ENCODE measurements at places on chromosomes 7 and 10. TPM values are rescaled to one million over a fixed set of nuclear protein-coding genes. Genes with fewer than 3 reads are reported as not detected.

DNA sequence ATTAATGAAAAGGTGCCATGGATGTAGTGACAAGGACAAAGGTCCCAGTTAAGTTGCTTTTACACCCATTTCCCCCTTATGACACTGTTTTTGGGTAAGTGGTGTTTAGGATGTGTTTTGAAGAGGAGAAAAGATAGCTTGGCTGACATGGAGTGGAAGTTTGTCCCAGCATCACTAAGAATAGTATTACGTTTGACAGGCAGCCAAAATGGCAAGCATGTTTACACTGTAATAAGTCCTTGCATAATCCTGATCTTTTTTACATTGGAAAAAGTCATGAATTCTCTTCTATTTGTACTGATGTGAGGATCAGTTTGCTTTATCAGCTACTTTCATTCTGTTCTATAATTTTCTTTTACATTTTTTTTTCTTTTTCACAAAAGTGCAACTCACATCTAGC, 137.8 kb downstream of the CHRM2 start:
- DNase-seq, result no peak

The JMJD1C gene
- 44.5 TPM for total RNA-seq

The ELFN1 gene
- 7.4 TPM for total RNA-seq

DNA sequence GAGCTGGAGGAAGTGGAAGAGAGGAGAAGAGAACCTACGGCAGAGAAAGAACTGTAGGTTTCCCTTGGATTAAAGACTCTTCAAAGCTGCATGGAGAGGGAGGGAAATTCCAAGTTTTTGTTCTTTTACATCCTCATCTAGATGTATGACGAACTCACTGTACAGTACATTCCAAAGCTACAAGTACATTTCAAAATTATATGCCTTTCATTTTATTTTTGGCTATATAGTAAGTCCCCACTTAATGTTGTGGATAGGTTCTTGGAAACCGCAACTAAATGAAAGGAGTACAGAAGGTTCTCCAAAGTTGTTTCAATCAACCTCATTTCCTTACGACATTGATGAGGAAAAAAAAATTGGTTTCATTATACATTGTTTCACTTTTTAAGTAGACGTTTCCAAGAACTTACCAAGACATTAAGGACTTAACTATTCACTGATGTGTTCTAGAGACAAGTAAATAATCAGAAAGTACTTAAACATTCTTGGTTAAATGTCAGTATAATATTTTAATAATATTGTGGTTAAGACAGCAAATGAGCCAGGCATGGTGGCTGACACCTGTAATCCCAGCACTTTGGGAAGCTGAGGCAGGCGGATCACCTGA, 16.1 kb upstream of the JMJD1C start:
- DNase-seq, result no peak

DNA sequence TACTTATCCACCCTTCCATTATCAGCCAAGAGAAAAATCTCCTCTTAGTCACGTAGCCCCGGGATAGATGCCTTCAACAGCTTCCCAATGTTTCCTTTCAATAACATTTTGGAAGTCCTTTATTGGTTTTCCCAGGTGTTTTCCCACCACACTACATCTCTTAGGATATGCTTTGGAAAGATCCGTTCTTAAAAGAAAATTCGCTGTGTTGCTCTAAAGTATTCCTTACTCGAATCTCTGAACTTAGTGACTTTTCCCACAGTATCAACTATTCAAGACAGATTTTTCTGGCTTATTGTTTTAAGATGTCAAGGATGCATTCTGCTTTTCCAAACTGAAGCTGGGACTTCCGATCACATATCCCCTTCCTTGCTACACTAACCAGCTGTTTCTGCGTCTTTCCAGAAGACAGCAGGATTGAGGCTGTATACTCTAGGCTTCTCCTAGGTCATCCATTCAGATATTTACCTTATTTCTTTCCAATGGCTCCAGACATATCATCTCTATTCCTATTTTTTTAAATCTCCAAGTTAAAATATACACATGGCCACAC, 36.5 kb upstream of the SVIL start:
- DNase-seq, result no peak

The DPP6 gene
- total RNA-seq, result not detected

DNA sequence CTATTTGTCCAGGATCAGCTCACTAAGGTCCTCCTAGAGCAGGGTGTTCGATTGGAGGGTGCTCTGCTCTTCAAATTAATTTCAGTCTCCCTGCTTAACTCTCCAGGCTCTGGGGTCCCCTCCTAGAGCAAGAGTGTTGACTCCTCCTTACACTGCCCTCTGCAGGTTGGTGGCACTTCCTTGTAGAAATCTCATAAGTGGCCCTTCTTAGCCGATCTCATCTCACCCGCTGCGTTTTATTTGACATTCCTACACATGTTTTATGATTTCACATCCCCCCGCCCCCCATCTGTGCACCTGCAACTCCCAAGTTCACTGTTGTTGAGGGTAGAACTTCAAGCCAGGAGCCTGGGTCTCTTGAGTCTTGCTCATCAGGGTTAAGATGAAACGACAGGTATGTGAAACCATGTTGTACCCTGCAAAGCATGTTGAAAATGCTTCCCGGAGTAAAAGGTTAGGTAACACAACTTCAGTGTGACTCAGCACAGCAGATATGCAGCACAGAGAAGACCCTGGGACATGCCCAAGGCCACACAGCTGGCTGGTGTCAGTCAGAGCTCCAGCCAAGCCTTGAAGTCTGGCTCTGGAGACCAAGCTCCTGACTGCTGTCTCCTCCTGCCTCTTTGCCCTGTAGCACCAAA, 171.2 kb downstream of the PRKAG2 start:
- peak; percentile 32 for DNase-seq

The XRCC2 gene
- 10.5 TPM for total RNA-seq

DNA sequence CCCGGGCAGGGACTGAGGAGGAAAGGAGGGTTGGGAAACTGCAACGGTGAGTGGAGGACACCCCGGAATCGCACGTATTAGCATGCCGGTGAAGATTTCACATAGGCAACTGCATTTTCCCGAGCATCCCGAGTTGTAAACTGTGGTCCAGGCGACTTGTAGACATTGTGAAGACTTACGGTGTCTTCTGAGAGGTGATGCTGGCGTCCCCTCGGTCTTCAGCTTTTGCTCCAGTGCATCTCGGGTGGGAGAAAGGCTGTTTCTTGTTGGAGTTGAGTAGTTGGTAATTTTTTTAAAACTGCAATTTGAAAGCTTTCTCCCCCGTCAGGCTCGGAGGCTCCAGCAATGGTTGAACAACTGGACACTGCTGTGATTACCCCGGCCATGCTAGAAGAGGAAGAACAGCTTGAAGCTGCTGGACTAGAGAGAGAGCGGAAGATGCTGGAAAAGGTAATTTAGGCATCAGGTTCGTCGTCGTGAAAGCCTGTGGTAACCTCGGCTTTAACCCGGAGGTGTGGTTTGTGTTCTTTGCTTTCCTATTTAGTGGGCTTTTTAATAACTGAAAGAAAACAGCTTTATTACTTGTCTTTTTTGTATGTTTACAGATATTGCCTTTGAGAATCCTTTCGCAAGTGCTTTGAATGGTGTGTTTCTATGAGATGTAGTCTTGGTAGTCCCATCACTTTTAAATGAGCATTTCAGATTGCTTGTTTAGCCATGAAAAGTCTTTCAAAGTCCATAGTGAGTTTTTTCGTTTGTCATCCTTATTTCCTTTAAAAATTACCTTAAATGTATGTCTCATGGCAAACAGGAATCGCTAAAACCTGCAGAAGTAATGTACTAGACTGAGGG, 687 bp downstream of the HELLS start:
- DNase-seq, result peak; percentile 45

The KCNH2 gene
- 0.34 TPM for total RNA-seq

DNA sequence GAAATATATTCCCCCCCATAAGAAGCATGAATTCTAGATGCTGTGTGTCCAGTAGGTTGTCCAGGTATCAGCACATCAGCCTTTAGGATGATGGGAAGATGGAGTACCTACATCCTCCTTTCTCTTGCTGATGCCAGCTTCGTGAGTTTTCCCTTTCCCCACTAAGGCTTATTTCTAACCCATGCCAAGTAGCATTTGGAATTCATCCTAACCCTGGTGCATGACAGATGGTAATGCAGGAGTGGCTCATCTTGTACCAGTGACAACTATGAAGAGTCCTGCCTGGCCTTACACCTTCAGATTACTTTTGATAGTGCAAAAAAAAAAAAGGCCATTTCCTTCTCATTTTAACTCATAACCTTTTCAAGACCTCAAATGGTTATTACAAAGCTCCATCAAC, 58.7 kb downstream of the ARHGAP21 start:
- no peak for DNase-seq

Data from HT1080 (cell line).